Stimulated activated CD4-positive, alpha-beta T cell treated with anti-CD3 and anti-CD28 coated beads, Interleukin-1b, Interleukin-23, amount 100 ng/mL, for 48 hours (primary cell): ENCODE measurements at places on chromosomes 11 and 22.

GRCh38 chr22:48649031-48649430 lies 1178.6 kb downstream of the BRD1 start:
- no peak for DNase-seq

DNA sequence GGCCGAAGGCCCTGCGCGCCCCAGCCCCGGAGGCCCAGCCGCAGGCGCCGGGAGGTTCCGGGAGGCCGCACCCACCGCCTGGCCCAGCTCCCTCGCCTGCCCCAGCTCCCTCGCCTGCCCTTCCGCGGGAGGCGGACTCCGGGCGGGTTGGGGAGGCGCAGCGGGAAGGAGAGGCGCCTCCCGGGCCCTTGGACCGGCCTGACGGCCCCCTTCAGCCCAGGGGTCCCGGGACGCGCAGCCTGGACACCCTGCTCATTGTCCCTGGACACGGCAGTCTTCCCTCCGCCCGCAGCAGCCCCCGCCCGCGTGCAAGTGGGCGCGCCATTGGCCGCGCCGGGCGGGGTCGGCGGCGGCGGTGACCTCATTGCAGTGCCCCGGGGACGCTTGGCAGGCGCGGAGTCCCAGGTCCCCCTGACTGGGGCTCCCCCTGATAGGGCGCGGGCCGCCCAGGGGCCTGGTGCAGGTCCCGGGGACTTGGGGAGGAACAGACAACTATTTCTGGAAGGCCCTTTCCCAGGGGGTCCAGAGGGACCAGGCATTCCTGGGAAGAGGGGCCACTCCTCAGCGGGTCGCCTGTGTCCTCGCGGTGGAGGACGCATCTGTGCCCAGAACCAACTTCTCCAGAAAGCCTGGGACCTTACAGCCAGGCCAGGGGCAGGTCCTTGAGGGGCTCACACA lies 501 bp downstream of the CD151 start:
- DNase-seq = no peak

DNA sequence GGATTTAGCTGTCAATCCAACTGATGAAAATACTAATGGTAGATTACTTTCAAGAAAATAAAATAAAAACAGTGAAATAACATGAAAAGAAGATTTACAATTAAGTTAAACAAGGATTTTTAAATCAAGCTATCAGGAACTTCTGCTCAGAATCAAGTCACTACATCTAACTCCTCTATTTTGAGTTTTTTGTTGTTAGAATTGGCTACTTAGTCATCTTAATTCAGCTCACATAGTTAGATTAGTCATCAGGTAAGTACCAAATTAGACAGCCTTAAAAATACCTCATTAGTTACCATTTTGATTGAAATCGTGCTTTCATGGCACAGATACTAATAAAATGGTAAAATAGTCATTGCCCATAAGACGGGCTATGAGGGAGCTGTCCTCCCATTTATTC lies 35.8 kb downstream of the BTG4 start:
- no peak for DNase-seq

DNA sequence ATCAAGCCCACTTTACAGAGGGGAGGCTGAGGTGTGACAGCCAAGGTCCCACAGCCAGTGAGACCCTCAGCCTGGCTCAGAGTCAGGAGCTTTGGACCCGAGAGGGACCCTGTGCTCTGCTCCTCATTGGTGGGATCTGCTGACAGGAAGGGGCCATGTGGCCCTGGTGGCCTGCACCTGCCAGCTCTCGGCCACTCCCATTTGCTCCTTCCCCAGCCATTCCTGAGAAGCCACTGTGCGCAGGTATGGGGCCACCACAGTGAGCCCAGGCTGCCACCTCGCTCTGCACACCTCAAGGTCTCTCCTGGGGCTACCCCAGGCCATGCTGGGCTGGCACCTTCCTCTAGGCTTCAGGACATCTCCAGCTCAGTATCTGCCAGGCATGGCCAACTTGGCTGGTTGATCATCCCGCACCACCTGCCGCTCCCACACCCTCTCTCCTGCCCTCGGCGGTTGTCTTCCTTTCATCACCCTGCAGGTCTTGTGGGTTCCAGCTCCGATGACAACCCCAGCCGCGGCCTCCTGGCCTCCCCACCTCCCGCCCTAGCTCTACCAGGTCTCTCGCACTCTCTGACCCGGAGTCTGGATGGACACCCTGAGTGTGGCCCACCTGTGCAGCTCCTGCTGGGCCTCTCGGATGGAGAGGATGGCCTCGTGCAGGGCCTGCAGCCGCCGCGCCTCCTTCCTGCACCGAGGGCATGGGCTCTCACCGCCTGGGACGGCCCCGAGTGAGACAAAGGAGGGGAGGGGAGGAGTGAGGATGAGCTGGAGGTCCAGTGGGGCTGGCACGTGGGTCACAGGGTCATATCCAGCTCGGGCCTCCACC lies 32.2 kb upstream of the CARS1 start:
- DNase-seq = no peak

DNA sequence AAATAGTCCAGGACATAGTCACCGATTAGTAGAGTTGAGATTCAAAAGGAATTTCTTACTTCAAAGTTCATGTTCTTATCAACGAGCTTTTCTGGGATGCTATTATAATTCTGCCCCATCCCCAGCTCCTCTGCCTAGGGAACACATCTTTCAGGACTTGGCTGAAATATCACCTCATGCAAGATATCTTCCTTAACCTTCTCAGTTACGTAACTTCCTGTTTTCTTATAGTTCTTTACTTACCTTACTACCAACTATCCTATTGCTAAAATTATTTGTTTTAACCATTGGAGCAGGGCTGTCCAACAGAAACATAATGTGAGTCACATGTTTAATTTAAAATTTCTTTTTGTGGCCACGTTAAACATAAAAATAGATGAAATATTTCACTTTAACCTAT lies 2.3 kb downstream of the NARS2 start:
- DNase-seq = no peak

GRCh38 chr22:23841736-23842445 lies 3.1 kb upstream of the DERL3 start:
- no peak for DNase-seq

DNA sequence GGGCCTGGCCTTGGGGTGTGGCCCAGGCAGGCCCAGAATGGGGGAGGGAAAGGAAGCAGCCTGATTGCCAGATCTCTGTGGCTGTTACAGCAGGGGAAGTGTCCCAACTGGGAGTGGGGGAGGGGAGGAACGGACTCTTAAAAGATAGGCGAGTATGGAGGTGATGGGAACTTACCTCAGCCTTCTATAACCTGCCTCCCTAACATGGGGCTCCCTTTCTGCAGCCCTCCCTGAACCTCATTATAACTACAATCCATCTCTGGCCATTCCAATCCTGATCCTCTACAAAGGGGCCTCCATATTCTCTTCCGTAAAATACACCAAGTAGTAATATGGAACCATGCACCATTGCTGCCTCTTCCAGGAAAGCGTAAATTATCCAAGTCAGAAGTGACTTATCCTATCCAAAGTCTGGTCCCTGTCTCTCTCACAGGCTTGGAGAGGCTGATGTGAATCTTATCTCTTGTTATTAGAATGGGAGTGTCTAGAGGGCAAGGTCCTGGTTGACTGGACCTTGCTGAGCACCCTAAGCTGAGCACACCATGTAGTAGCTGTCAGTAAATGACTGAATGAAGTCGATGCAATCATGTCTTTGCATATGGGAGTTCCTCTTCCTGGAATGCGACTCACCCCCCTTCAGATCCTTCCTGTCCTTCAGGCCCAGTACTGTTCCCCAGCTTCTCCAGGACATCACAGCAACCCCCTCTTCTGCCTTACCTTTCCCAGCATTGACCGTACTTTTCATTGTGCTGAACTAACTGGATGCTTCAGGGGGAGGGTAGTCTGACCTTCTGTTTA lies 5.9 kb downstream of the RHOG start:
- DNase-seq = no peak

DNA sequence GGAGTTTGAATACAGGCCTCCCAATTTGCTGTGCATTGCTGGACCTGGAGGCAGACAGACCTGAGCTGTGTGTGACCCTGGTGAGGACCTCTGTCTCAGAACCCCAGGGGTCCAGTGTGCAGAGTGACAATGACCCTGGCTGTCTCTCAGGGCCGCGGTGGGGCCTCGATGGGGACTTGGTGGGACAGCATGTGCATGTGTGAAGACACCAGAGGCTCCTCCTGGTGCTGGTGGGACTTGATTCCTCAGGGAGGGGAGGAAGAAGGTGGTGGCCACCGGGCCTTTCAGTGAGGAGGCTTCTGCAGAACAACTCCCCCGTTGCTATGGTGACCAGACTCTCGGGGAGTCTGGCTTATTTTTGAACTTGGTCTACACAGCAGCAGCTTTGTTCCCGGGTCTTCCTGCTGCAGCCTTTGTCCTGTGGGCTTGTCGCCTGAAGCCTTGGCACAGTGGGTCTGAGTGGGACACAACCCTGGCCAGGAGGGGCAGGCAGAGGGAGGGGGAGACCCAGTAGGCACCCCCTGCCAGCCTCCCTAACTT lies 35.3 kb downstream of the MCM5 start:
- no peak for DNase-seq

GRCh38 chr11:86802601-86803051 lies 2.3 kb downstream of the PRSS23 start:
- peak; percentile 52 for DNase-seq

- DNase-seq = no peak
Observed at GRCh38 chr11:68374531-68374930, 62.1 kb downstream of the LRP5 start.

DNA sequence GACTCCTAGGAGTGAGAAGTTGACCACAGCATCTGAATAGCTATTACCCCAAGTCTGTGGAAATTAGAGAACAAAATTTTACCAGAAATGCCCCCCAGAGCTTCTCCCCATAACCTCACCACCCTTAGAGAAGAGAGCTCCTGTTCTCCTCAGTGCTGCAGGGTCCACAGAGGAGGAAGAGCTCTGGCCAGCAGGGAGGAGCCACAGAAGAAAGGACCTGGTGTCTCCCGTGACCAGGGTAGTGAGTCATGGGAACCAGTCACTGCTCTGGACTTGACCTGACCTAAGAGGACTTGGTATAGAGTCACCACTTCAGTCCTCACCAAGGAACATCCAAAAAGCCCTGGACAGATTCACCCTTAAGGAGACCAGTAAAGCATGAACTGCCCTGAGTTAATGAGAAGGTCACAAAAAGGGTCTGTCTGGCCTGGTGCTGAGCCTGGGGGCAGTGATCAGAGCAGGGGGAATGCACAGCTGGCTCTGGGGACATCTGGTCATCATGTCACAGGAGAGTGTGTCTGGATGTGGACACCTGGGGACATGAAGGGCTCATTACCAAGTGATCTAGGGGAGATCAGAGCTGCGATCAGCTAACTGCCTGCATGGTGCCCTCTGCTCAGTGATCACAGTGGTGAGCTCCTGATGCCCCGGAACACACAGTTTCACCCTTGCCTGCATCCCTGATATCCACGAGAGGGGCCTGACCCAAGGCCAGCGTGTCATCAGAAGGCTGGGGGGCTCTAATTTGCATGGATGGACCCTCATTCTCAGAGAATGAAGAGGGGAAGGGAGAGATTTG lies 103.3 kb upstream of the TOP3B start:
- DNase-seq = no peak

DNA sequence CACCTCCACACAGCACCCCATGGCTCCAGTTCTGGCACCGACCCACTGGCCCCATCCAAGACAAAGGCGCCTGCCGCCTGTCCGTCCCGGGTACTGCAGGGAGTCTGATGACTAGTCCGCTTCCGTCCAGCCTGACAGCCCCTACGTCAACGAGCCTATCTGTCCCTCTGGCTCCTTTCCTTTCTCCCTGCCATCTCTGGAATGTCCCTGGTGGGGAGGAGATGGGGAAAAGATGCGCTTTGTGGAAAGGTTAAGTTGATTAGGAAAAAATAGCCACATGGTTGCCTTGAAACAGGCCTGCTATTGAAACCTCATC lies 10.4 kb downstream of the PDGFB start:
- no peak for DNase-seq

- no peak for DNase-seq
Observed at GRCh38 chr11:16881074-16881709, 133.0 kb downstream of the PLEKHA7 start.

- no peak for DNase-seq
Observed at GRCh38 chr11:19980957-19981669, 179.2 kb downstream of the DBX1 start.

DNA sequence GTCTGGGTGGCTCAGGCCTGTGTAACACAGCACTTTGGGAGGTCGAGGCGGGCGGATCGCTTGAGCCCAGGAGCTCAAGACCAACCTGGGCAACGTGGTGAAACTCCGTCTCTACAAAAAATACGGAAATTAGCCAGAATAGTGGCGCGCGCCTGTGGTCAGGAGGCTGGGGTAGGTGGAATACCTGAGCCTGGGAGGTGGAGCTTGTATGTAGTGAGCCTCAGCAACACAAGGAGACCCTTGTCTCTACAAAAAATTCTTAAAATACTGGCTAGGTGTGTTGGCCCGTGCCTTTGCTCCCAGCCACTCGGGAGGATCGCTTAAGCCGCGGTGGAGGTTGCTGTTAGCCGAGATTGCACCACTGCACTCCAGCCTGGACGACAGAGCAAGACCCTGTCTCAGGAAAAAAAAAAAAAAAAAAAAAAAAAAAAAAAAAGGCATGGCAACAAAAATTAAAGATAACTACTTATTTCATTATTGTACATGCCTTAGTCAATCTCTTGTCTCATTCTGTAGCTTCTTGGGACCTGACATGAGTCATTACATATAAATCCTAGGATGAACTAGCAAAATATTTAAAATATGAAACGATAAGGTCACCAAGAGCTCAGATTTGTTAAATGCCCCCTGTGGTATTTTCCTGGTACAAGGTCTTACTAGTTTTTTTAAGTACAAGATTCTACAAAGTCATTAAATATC lies 1.1 kb downstream of the TAF1D start:
- peak; percentile 62 for DNase-seq

GRCh38 chr11:69075421-69076128 lies 26.8 kb downstream of the TPCN2 start:
- no peak for DNase-seq

- no peak for DNase-seq
Observed at GRCh38 chr11:6523253-6523652, 26.2 kb downstream of the DNHD1 start.

DNA sequence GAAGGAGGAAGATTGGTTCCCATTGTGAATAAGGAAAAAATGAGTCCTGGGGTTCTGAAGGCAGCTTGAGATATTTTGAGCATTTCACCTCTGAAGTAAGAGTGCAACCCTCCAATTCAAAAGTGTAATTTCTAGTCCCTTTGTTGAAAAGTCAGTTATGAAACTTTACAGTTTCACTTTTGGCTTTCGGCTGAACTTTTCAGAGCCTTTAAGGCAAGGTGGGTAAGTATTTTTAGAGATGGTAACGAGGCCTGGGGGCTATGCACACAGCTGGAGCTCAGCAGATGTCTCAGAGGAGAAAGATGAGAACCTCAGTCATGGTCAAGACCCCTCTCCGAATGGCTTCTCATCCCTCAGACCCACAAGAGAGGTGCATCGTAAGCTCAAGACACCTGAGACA lies 267.6 kb downstream of the KIRREL3 start:
- DNase-seq = no peak

DNA sequence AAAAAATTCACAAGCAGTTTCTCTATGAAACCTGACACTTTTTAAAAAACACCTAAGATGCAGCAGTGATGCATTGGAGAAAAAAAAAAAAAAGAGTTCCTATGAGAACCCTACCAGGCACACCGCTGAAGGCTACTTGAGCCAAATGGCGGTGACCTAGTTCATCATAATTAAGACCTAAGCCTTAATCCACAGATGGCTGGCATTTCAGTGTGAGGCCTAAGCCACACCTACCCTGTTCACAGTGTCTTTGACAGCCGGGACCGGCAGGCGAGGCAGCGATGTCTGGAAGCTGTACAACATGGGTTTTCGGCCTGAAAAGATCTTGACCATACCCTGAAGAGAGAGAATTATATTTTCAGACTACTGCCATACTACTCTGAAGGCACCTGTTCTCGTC lies 38.0 kb downstream of the CPT1A start:
- no peak for DNase-seq

- no peak for DNase-seq
Observed at GRCh38 chr22:23682827-23683355, 7.9 kb upstream of the RGL4 start.

GRCh38 chr22:27127911-27128310 lies 470.5 kb downstream of the MIAT start:
- DNase-seq = no peak
